ENCODE measurements at places on chromosomes 12 and 14. TPM values are rescaled to one million over a fixed set of nuclear protein-coding genes. Genes with fewer than 3 reads are reported as not detected.

Gene AMN
- total RNA-seq = not detected

Gene SERPINA9
- total RNA-seq = not detected

Gene CISTR
- total RNA-seq = not detected

Gene TMEM116
- total RNA-seq = 3.2 TPM

Gene KRT74
- total RNA-seq = not detected

Gene TMTC2
- 5.5 TPM for total RNA-seq

Gene OTUB2
- total RNA-seq = 0.93 TPM

Gene HELB
- total RNA-seq = 5.8 TPM

Gene HHIPL1
- 0.80 TPM for total RNA-seq

Gene VWF
- total RNA-seq = 1,119 TPM

Gene RAD51B
- 26.6 TPM for total RNA-seq

Gene IAPP
- total RNA-seq = not detected

Gene PMCH
- 0.36 TPM for total RNA-seq

Gene PZP
- total RNA-seq = 0.93 TPM

Gene TPPP2
- not detected for total RNA-seq

Gene RASAL1
- total RNA-seq = not detected

Gene RNASE1
- total RNA-seq = 105 TPM

Gene NR1H4
- not detected for total RNA-seq

Gene CHST11
- 11.8 TPM for total RNA-seq

Gene PITPNM2
- 9.1 TPM for total RNA-seq

Gene DCD
- not detected for total RNA-seq
